ENCODE measurements at places on chromosomes 7 and 10.

GRCh38 chr10:51747216-51747615, 47.8 kb upstream of the CSTF2T start:
- no peak for DNase-seq

GRCh38 chr7:70137126-70137525, 538.9 kb downstream of the AUTS2 start:
- DNase-seq: no peak

GRCh38 chr7:8217200-8218068, 44.5 kb downstream of the ICA1 start:
- DNase-seq: no peak

DNA sequence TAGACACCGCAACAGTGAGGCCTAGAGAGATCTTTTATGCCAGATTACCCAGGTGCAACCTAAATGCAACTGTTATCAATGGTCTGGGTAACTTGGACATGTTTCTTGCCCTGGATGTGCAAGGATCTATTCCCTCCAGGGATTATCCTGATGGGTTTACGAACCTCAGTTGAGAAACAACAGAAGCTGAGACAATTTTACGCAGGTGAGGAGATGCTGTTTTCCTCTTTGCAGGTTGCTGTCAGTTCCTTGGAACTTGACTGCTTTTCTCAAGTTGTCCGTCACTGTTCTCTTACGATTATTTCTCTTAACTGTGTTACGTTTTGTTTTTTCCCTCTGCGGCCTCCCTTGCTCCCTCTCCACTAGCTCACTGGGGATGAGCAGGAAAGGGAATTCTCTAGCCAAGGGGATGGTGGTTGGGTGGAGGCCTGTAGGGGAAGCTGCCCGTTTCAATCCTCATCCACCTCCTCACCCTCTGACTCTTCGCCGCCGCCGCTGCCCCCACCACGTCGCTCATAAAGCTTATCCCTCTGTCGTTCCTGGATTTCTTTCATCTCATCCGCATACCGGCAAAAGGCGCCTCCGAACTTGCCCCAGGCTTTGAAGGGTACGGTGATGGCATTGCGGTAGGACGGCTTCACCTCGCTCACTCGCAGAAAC, 1.2 kb downstream of the PURB start:
- no peak for DNase-seq

DNA sequence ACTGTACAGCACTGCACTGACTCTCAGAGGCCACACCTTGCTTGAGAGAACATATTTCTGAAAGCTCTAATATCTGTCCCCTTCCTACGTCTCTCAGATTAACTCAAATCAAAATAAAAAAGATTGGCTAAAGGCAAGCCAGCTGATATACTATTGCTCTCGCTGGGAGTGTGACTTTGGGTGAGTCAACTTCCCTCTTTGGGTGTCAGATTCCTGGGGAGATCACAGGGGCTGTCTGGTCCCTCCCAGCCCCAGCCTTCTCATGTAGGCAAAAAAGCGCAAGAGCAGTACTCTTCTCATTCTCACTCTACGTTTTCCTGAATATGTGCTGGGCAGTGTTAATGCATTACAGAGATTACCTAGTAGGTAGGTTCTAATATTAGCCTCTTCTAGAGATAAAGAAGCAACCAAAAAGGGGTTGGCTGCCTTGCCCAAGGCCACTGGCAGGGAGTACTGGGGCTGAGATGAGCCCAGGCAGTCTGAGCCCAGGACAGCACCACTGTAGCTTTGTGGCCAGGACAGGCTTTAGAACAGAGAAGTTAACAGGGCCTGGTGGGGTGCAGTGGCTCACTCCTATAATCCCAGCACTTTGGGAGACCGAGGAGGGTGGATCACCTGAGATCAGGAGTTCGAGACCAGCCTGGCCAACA, 9.1 kb upstream of the DENND2A start:
- no peak for DNase-seq

GRCh38 chr7:139675127-139676125, 102.4 kb downstream of the HIPK2 start:
- DNase-seq: no peak

GRCh38 chr7:2527505-2528467, 8.2 kb downstream of the LFNG start:
- DNase-seq: no peak

DNA sequence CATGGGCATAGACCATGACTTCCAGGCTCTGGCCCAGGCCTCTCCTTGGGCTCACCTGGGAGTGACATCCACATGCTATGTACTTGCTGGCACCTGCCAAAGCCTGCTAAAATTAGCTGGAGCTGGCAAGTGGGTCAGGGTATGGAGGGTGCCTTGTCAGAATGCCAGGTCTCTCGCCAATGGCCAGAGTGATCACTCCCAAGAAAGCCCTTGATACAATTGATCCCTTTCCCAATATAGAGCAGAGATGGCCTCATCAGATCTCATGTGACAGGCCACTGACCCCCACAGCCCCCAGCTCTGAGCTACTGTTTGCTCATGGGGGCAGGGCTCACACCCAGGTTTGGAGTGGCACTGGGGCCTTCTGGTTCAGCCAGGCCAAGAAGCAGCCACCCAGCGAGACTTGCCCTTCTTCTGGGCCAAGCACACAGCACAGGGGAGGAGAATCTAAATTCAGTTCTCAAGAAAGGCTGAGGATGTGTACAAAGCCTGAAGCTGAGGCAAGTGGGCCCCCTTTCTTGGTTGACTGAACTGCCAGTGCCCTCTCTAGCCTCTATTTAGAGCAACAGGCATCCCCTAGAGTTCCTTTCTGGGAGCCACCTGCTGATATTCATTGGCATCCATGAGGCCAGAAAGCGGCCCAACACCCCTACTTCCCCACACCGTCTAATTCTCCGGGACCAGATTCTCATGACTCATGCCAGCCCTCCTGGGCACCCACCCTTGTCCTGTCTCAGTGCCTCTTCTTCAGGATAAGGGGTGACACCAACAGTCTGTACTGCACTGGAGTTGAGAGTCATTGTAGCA, 18.9 kb upstream of the MYL7 start:
- no peak for DNase-seq

GRCh38 chr10:62961951-62962523, 145.9 kb upstream of the EGR2 start:
- no peak for DNase-seq

GRCh38 chr10:62115842-62116241, 152.8 kb downstream of the RTKN2 start:
- no peak for DNase-seq

GRCh38 chr10:2731940-2732339, 335.4 kb upstream of the PFKP start:
- DNase-seq: no peak

DNA sequence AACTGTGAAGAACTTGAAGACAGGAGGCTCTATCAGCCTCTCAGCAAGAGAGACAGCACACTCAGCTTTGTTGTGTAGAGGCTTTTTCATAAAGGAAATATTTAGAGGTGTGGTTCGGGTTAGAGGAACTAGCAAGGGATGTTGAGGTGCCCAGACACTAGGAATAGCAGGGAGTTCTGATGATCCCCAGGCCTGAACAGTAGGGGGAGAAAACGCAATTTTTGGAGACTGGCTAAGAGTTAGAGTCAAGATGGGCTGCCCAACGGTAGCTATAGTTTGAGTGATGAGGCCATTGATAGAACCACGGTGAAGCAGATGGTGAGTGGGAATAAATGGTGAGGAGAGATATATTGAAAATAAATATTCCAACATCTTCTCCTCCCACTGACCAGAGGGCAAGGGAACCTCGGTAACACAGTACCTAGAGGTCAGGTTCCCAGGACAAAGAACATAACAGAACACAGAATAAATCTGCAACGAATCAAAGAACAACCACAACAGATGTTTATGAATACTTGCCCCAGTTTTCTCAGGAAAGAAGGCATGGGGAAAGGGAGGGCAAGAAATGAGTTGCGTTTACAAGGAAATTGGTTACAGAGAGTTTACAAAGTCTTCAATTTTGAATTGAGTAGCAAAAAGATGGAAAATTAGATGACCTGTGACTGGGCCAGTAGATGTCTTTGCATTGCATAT, 24.2 kb upstream of the BPGM start:
- no peak for DNase-seq

GRCh38 chr7:55018361-55019190, at the start of gene EGFR:
TSS of gene EGFR (plus strand) at chr7:55019017. CDS start at chr7:55019278, 261 bp downstream.
- DNase-seq: no peak

GRCh38 chr10:909831-910230, 21.7 kb downstream of the LARP4B start:
- no peak for DNase-seq

DNA sequence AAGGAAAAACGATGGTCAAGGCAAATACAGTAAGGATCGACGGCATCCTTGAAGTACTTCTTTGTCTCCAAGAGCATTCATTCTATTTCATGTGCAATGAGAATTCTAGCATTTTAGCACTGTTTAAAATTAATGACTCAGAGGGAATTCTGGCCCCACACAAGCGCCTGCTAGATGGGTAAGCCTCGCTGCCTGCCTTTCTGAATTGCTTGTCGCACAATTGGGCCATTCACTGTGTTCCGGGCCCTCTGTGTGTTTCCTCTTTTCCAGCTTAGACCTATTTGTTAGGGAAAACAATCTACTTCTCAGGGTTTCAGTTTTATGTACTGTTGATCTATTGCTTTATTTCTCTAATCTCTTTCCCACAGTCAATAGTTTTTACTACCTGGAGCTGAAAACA, 204.7 kb upstream of the ZNF32 start:
- DNase-seq: no peak

DNA sequence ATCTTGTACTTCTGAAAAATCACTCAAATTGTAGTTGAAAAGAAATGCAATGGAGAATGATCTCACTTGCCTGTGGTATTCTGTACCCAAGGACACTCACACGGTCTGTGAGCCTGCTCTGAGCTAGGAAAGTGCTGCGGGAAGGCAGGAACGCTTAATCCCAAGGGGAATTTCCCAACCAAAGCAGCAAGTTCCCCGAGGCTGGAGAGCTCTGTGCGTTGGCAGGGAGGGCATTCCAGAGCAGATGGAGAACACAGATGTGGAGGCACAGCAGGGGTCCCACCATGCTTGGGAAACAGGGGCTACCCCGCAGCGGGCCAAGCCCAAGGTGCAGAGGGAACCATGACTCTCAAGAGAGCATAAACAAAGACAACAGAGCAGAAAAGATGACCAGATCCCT, 13.6 kb downstream of the SVIL start:
- DNase-seq: no peak

- DNase-seq: no peak
Observed at GRCh38 chr7:2894118-2894940, 50.2 kb upstream of the GNA12 start.

GRCh38 chr7:107196834-107197610, 28.2 kb downstream of the HBP1 start:
- DNase-seq: no peak

- no peak for DNase-seq
Observed at GRCh38 chr10:44206127-44206818, 178.6 kb downstream of the CXCL12 start.

- DNase-seq: no peak
Observed at GRCh38 chr7:131640686-131641085, 84.3 kb upstream of the PODXL start.

DNA sequence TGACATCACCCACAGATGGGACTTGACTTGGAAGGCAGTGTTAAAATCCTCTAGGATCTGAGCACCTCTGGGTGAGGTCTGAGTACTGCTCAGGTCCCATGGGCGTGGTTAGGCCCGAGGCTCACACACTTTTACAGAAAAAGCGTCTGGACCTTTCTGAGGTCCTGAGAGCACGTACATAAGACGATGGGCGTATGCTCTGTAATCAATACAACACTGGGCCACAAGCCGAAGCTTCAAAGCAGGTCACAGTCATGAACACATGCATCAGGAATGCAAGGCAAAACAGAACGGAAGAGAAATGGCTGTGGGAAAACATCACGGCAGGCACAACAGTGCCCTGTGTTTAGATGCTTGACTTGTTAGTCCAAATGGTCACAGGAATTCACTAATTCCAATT, 112.2 kb downstream of the LARP4B start:
- DNase-seq: no peak

DNA sequence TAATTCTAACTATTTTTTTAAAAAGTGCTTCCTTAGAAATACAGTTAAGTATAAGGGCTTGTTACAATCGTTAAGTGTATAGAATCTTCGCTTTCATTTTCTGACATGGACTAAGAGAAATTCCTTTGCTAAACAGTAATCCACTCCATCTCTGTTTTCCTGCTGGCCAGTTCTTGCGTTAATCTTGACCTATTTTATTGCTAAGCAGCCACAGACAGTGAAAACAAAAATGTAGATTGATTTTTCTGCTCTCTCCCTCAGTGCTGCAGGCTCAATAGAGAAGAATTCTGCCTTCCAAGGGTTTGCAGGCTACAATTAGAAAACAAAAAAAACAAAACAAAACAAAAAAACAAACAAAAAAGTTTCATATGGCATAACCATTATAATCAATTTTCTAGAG, 310.4 kb upstream of the ADARB2 start:
- no peak for DNase-seq

GRCh38 chr7:131196803-131197202, 130.9 kb upstream of the MKLN1 start:
- no peak for DNase-seq

- no peak for DNase-seq
Observed at GRCh38 chr10:51862149-51862548, 162.8 kb upstream of the CSTF2T start.

DNA sequence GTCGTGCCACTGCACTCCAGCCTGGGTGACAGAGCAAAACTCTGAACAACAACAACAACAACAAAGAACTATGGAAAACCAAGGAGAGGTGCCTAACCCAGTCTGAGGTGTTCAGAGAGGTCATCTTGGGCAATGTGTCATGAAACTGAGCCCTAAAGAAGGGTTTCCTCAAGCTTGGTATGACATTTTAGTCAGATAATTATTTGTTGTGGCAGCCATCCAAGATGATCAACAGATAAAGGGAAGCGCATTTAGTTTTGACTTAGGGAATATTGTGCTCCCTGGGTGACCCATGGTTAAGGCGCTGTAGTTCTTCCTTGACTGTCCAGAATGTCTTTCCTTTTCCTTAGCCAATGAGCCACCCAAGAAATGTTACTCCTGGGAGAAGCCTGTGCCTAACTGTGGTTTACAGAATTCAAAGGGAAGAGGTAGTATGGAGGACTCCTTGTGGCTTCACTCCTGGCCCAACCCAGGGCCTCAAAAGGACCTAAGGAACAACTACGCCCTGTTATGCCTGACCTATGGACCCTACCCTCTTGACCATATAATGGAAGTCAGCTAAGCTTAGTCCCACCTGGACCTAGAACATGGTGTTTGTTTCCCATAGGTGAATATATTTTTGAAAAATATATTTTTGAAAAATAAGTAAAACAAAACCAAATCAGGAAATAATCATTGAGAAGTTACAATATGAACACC, 42.4 kb downstream of the TPST1 start:
- no peak for DNase-seq

GRCh38 chr7:3063016-3063753, 19.5 kb upstream of the CARD11 start:
- DNase-seq: peak; percentile 44

- no peak for DNase-seq
Observed at GRCh38 chr10:114215033-114215432, 24.0 kb upstream of the VWA2 start.

DNA sequence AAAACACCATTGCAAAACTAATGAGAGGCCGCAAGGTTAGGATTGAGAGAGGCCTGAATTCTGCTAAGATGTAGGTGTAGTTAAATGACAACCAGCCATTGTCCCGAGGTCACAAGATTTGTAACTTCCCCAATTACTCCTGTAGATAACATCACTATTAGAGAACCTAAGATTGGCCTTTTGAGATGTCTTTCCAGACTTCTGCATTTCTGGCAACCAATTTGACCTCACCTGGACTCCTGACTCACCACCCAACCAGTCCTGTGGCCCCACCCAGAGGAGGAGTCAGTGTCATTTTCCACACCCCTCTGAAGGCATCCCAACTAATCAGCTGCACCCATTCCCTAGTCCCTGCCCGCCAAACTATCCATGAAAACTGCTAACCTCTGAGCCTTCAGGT, 115.7 kb downstream of the PRKAG2 start:
- no peak for DNase-seq
